ENCODE measurements at places on chromosomes 7 and 10.

DNA sequence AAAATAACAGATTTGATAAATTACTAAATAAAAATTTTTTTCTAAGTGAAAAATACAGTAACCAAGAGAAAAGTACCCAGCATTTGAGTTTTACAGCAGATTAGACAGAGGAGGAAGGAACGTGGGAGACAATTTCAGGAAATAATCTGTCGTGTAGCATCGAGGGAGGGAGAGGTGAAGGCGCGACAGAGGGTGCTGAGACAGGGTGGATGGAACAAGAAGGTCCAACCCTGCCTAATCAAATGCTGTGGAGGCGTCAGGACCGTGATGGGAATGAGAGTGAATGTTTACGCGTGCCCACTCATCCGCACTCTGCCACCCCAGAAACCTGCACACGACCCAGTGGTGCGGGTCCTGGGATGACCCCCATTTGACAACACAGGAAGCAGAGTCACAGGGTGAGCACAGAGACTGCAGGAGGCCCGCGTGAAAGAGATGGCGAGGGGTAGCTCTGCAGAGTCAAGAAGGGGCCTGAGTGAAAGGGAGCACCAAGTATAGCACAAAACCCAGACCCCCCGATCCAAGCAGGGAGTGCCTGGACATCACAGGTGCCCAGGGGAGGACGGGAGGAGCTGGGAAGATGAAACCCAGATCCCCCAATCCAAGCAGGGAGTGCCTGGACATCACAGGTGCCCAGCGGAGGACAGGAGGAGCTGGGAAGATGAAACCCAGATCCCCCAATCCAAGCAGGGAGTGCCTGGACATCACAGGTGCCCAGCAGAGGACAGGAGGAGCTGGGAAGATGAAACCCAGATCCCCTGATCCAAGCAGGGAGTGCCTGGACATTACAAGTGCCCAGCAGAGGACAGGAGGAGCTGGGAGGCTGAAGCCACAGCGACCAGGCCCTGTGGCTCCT is 558.9 kb downstream of the DNAJB6 start:
- no peak for DNase-seq

GRCh38 chr10:98533746-98534445 is 87.2 kb upstream of the HPS1 start:
- DNase-seq, result no peak

DNA sequence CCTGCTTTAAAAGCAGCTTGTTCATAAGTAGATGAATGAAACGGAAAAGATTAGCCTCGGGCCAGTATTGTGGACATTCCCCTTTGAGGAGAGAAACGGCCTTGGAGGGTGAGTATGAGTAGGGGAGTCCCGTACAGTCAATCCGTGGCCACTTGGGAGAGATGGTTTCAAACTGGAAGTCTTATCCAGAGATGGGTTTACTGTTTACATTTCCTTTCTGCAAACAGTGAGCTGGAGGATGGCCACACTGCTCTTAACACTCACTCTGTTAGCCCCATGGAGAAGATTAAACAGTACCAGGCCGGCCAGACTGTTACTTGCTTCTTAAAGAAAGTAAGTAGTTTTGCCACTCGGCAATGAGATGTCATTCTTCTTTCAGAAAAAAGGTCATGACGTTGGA is 20.3 kb downstream of the CALHM2 start:
- DNase-seq, result no peak

DNA sequence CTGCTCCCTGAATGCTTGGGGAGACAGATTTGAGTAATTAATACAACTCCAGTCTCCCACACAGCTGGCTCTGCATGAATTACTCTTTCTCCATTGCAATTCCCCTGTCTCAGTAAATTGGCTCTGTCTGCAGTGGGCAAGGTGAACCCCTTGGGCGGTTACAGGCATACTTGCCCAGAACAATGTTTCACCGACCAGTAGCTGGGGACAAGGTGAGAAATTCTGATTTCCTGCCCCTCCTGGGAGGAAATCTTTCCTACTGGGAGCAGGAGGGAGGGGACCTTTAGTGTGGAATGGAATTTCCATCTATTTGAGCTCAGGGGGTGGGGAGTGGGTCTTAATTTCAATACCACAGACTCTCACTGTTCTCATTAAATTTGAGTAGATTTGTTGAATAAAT is 42.2 kb upstream of the FZD9 start:
- DNase-seq, result no peak

DNA sequence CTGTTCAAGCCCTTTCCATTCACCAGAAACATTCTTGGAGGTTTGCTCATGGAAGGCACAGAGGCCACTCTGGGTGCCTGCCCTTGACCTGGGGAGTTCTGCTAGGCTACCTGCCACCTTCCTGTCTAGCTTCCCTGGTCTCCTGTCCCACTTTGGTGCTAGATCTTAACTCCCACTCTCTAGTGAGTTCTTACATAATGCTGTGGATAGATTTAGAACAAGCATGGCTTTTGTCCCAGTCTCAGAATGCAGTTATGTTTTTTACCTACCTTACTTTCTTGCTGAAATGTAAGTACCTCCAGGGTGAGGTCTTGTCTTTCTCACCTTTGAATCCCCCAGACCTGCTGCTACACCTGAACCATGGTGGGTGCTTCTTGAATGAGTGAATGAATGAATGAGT is 1252.3 kb downstream of the TYW1 start:
- no peak for DNase-seq

DNA sequence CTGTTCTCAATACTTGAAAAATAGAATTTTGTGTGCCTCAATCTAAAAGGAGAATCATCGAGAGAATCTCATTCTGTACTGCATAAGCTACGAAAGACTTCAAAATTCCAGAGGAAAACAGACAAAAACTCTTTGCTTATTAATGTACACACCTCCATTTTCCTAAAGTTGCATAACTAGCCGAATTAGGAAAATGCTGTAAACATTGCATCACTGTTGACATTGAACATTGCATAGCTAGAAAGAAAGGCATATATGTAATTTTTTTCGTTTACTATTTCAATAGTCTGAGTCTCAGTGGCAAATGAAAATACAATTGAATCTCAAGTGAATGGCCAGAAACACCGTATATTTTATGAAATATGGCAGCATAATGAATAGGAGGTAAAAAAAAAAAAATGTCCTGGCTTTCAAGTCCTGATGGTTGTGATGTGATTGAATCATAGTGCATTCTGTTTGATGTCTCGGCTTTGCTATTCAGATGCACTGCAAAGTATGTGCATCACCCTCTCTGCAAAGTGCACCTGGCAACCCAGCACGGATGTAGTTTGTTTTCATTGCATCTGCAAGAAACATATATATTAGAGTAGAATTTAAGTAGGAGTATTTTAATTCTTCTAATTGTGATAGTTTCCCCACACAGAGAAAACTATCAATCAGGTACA is 196.7 kb downstream of the VTI1A start:
- DNase-seq, result no peak

DNA sequence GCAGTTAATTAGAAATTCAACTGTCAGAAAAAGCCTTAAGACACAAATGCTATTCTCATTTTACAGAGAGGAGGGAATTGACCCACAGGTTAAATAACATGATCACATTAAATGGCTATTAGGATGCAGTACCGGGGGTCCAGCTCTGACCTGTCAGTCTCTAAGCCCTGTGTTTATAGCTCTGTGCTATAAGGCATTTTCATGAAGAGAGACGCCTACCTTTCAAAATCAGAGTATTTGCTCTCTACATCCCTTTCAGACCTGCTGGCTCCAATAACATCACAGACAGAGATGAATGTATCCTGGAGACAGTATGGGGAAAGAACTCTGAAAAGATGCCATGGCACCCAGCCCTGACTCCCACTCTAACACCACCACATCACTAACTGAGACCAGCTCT is 189.9 kb upstream of the PRSS58 start:
- no peak for DNase-seq

DNA sequence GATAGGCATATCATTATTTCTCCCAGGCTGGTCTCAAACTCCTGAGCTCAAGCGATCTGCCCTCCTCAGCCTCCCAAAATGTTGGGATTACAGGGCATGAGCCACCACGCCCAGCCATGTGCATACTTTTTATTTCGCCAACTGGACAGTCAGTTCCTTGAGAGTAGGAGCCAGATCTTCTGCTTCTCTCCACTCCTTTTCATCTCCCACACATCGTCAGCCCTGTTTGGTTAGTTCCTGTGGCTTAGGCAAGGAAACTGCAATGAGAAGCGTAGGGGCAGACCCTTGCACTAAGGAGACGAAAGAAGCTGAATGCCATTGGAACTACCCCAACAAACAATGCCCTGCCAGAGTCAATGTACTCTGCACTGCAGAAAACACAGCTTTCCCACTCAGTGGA is 178.2 kb downstream of the TRIL start:
- no peak for DNase-seq

DNA sequence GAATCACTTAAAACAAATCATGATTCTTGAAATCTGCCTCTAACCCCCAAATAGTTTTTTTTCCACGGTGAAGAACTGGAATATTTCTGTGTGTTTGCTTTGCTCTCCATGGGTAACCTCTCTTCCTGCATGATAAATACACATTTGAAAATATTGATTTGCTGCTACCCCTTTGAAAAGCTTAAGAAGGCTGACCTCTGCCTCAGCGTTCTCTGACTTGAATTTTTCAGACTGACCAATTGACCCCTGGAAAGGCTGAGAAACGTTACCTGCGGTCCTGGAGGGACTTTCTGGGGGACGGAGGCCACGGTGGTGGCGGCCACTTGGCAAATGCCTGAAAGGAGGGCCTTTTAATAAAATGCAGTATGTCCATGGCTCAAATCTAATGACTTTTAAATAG is 520.2 kb downstream of the LRMDA start:
- DNase-seq, result no peak

DNA sequence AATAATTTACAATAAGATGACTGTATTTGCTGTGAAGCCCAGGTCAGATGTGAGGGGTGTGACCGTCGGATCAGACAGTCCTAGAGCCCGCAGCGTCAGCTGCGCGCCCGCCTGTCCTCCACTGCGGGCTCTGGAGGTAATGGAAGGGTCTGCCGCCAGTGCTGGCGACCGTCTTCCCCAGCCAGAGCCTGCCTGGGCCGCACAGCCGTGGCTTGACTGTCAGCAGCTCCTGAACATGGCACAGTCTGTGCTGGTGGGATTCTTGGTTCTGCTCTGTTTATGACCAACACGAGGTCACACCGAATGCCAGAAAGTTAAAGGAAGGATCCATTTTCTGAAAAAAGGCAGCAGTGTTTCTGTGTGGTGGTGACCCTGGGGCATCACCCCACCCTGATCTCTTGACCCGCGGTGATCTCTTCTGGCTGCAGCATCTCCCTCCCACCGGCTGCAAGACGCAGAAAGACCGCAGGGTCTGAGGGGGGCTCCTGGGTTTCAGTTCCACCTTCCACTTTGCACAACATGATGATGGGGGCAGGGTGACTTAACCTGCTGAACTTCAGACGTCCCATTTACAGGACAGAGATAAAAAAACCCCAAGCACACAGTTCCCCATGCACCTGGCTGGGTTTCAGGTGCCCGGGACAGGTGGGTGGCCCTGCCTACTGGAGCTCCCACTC is 103.7 kb downstream of the DNAJB6 start:
- DNase-seq, result no peak

- DNase-seq, result no peak
Measured at GRCh38 chr10:95640891-95641315, 15.6 kb downstream of the ALDH18A1 start.

GRCh38 chr10:4069491-4069890 is 284.5 kb upstream of the KLF6 start:
- no peak for DNase-seq

GRCh38 chr7:24715171-24715570 is 42.1 kb downstream of the GSDME start:
- DNase-seq, result no peak

DNA sequence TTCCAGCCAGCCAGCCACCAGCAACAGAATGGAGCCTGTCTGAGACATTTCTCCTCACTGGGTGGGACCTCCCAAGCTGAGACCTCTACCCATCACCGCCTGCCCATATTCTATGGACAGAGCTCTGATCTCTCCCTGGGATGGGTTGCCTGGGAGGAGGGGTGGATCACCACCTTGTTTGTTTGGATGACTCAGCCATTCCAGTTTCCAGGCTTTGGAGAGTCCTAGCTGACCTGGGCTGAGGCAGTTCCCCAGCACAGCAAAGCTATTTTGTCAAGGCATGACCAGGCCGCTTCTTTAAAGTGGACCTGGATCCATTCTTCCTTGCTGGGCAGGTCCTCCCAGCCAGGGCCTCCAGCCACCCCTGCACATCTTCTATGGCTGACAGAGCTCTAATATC is 982.3 kb downstream of the DNAJB9 start:
- no peak for DNase-seq

DNA sequence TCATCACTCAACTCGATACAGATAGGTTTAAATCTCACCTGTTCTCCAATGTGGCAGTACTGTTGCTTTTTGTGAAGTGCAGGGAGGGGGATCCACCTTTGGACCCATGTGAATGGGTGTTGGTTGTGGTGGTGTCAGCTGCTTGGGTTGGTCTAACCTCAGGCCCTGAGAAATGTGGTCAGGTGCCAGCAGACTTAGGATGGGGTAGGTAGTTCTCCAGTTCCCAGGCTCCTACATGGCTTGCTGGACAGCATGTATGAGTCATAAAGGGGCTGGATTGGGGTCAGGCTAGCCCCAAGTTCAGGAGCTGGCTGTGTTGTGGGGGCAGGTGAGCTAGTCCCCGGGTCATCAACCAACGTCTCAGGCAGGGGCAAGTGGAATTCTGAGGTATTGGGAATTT is 472.6 kb upstream of the CNTNAP2 start:
- DNase-seq, result no peak

DNA sequence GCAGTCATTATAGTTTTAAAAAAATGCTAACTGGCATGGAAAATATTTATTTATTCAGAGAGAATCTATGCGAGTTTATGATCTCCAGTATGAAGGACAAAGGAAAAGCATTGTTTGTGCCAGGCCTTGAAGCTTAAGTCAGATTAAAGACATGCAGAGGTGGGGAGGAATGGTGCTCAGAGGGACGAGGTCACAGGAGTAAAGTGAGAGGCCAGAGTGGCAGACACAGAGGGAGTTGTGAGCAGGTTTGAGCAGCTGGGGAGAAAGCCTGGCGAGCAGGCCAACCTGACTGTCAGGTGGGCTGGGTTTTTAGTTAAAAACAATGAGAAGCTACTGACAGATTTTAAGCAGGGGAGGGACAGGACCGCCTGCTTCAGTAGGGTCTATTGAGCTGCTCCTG is 6.8 kb upstream of the CCNY start:
- DNase-seq, result no peak

GRCh38 chr10:1579671-1580070 is 157.7 kb downstream of the ADARB2 start:
- DNase-seq, result no peak

- DNase-seq, result no peak
Measured at GRCh38 chr7:4282434-4283223, 399.5 kb upstream of the FOXK1 start.

GRCh38 chr7:31562002-31562401 is 48.1 kb downstream of the ITPRID1 start:
- no peak for DNase-seq

GRCh38 chr10:33139181-33139646 is 181.2 kb upstream of the ITGB1 start:
- DNase-seq, result no peak

- peak; percentile 73 for DNase-seq
Measured at GRCh38 chr10:70348228-70348850, 34.1 kb downstream of the LRRC20 start.

DNA sequence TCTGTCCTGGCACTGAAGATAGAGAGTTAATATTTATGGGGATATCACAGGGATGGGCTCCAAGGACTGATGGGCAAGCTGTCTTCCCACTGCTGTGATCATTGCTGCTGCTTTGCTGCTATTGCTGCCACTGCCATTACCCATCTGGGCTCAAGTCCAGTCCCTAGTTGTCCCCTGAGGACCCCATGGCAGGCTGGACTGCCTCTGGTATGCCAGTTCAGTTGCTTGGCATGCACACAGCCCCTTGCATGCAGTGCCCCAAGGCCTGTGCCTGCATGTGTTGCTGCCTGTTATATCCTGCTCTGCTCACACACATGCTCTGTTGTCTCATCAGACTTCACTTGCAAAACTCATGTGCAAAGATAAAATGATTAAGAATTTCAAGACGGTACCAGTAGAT is 109.5 kb downstream of the ADRA2A start:
- no peak for DNase-seq
